ENCODE measurements at places on chromosomes 6 and 20. TPM values are rescaled to one million over a fixed set of nuclear protein-coding genes. Genes with fewer than 3 reads are reported as not detected.

Gene RHAG
- 2.8 TPM for polyA plus RNA-seq

Gene MTO1
- polyA plus RNA-seq = 16.5 TPM

Gene COL9A1
- polyA plus RNA-seq = 6.0 TPM

Gene TTBK1
- 0.29 TPM for polyA plus RNA-seq

Gene SLC17A1
- not detected for polyA plus RNA-seq

Gene SLC32A1
- polyA plus RNA-seq = not detected

Gene DCBLD1
- 3.8 TPM for polyA plus RNA-seq

Gene OR2H1
- not detected for polyA plus RNA-seq

Gene ETV7
- 0.18 TPM for polyA plus RNA-seq

Gene SLC22A1
- 0.27 TPM for polyA plus RNA-seq

DNA sequence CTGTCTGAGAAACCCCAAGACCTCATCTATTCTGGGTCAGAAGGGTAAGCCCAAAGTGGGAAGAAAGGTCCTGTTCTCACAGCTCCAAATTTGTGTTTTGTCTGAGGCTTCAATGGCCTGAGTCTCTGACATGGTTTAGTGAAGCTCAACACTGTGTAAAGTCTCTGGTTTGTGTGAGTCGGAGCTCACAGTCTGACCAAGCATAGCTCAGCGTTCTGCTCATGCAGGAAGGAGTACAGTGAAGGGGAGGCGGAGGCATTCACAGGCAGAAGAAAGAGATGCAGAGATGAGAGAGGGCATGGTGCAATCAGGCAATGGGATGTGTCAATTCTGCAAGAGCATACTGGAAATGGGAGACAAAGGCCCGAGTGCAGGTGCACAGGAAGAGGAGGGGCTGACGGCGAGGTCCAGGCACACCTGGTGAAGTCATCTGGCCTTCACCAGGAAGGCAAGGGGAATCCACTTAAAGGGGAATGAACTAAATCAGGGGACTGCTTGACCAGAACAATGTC is 463.0 kb upstream of the AGPAT4 start:
- DNase-seq = no peak

DNA sequence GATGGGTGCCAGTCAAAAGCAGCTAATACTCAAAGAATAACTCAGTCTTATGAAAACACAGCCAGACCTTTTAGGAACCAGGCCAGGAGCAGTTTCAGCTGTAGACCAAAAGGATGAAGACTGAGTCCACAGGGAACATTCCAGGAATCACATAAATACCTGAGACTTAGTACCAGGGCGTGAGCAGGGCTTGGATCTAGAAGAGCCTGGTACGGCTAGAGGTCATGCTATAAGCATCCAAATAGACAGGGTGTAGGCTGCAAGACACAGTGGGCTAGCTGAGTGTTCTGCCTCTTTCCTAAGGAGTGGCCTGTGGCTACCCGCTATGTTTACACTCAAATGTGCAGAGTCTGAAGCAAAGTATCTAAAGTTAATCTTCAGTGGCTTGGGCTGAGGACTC is 29.5 kb upstream of the LRRC1 start:
- DNase-seq = no peak

DNA sequence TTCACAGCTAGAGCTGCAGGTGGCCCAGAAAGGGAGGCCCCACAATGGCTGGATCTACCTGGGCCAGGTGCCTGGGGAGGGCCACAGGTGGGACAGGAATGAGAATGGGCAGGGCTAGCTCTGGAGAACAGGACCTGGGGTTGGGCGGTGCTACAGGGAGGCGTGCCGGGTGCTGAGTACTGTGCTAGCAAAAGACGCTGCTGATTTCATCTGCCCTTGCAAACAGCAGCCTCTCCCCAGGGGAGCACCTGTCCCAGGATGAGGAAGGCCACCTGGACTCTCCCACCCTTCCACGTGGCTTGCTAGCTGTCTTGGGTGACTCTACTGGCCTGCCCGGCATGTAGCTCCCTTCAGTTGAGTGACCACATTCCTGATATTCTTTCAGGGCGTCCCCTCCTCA is 6.6 kb upstream of the YTHDF1 start:
- DNase-seq = no peak

GRCh38 chr20:12808006-12808567 is 200.7 kb upstream of the SPTLC3 start:
- no peak for DNase-seq

- no peak for DNase-seq
Measured at GRCh38 chr6:6588924-6589709, 597 bp downstream of the LY86 start.

- no peak for DNase-seq
Measured at GRCh38 chr20:34171640-34172039, 59.6 kb upstream of the EIF2S2 start.

DNA sequence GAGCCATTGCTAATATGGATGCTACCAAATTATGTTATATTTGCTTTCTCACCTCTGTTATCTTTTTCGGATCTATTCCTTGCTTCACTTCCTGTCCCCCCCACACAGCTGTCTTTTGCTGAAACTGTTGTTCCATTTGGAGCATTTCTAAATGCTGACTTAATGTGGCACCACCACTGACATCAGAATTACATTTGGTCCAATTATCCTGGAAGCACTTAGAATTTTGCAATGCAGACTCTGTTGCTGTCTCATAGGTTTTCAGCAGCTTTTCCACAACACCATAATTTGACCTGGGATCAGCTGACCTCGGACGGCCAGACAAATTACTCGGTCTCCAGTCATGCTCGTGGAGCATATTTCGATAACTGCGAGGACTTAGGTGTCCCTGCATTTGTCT is 12.8 kb downstream of the KIAA0408 start:
- no peak for DNase-seq

GRCh38 chr6:12112540-12113189 is 100.6 kb downstream of the HIVEP1 start:
- DNase-seq = peak; percentile 8

- no peak for DNase-seq
Measured at GRCh38 chr6:14682812-14683211, 563.1 kb upstream of the JARID2 start.

GRCh38 chr6:31332637-31333602 is 24.1 kb downstream of the HLA-B start:
- no peak for DNase-seq
